Stimulated activated CD4-positive, alpha-beta T cell treated with anti-CD3 and anti-CD28 coated beads, TNF-alpha, amount 100 ng/mL, for 1 hour (primary cell): ENCODE measurements at places on chromosomes 5 and 9.

DNA sequence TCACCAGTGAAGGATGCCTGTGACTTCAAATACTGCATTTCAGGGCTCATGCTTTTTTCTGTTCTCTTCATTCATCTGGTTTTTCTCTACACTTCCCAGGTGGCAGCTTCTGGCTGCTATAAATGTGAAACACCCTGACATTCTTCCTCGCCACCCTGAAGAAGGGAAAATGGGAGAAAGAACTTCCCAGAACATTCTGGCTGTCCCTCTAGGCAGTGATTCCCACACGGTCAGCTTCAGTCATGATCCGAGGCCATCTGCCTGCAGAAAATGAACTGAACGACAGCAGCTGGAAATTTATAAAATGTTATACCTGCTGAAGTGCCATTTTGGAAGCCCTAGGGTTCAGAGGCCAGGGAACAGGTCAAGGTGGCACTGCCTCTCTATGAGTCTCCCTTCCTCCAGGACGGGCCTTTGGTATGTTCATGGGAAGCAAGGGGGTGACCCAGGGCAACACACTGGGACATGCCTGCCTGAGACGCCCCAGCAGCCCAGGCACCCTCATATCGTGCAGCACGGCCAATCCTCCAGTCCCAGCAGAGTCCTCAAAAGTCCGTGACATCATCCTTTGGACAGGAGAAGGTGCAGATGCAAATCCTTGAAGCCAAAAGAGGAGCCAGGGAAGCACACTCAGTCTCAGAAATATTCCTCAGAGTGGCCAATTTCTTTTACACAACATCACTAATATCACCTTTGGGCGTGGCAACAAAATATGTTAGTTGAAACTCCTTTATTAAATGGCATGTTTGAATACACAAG, 107.1 kb downstream of the SEMA5A start:
- DNase-seq = no peak

GRCh38 chr5:139094154-139095131, 103.7 kb downstream of the SIL1 start:
- no peak for DNase-seq

GRCh38 chr5:13348568-13348967, 595.9 kb downstream of the DNAH5 start:
- DNase-seq = no peak

- no peak for DNase-seq
These were observed 74.2 kb downstream of the MSX2 start for GRCh38 chr5:174798551-174798951.

- no peak for DNase-seq
These were observed 67.1 kb upstream of the PLPP6 start for GRCh38 chr9:4594994-4595393.

GRCh38 chr5:57777174-57777581, 294.6 kb upstream of the ACTBL2 start:
- DNase-seq = no peak

- no peak for DNase-seq
These were observed 231.0 kb downstream of the RAB3C start for GRCh38 chr5:58813855-58814254.

DNA sequence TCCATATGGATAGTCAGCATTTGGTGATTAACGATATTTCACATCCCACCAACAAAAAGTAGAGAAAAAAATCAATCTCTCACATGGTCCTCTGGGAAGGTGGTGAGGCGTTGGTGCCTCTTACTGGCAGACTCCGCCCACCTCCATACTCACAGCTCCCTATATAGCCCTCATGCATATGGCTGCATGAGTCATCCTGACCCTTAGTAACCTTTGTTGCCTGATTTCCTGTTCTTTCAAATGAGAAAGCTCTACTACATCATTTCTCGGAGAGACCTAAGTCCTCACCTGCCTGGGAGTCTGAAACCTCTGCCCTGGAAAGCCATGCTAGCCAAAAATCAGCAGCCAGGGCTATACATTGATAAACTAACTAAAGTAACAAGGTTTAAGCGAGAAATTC, 33.3 kb upstream of the ABCA1 start:
- DNase-seq = no peak

DNA sequence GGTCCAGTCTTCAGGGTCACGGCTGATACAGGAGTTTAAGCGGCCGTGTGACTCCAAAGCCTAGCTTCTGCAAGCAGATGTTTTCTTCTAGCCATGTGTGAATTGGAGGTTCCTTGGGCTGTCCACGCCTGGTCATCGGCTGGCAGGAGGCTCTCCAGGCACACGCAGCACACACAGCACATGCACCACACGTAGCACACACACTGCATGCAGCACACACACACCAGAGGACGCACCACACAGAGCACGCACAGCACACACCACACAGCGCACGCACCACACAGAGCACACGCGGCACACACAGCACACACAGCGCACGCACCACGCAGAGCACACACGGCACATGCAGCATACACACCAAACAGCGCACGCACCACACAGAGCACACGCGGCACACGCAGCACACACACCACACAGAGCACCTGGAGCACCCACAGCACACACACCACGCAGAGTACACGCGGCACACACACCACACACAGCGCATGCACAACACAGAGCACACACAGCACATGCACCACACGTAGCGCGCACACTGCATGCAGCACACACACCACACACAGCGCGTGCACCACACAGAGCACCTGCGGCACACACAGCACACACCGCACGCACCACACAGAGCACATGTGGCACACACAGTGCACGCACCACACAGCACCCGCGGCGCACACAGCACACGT, 234.3 kb downstream of the FANCC start:
- no peak for DNase-seq

DNA sequence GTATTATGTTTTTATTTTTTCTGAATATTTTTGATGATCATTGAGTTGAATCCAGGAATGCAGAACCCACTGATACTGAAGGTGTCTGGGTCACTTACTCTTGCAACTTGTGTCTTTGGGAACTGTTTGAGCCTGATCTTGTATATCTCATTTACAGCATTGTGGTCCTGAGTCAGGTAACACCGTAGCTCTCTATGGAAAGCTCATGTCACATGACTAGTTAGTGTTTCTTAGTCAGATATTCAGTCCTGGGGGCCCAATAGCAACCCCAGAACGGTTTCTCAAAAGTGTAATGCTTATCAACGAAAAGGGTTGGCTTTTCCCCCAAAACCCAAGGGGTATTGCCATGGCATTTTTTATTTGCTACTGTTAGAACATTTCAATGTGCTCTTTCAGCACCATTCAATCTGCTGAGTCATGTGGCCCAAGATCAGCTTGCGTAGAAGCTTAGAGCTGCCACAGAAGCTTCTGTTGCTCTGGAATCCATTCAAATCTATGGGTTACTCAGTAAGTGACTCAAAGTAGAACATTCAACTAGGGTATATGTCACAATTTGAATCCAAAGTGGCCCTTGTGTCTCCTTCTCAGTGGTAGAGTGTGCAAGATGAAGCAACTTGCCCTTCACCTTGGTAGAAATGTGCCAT, 12.1 kb upstream of the PTAR1 start:
- DNase-seq = no peak

GRCh38 chr5:178836628-178837027, 23.1 kb upstream of the ZNF354B start:
- DNase-seq = no peak

- DNase-seq = no peak
These were observed 367.7 kb downstream of the CDK5RAP2 start for GRCh38 chr9:120212153-120212852.

GRCh38 chr5:94691291-94691690, 72.8 kb downstream of the SLF1 start:
- DNase-seq = no peak

DNA sequence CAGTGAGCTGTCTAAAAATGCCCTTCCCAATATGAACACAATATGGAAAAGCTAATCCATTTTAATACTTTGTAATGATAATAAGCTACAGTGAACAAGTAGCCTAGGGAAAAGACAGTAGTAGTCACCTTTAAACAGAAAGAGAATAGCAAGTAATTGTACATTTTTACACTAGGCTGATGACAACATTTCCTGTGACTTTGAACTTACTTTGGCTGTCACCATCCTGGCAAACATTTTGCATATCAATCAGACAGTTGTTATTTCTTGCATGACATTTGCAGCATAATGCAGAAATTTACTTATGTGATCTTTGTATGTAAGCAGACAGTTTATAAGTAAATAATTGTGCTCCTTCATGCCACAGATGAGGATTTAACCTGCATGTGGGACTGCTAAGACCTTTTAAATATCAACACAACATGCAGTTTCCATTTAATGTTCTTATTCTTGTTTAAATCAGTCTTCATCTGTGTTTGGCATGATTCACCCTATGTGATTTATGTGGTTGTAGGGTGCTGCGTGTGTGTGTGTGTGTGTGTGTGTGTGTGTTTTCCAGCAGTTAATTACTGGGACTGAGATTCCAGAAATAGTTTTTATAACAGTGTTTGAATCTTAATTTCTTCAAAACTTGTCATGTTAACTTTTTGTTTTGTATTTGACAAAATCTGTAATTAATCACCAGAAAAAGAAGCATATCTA, 997.1 kb upstream of the ARRDC3 start:
- no peak for DNase-seq

DNA sequence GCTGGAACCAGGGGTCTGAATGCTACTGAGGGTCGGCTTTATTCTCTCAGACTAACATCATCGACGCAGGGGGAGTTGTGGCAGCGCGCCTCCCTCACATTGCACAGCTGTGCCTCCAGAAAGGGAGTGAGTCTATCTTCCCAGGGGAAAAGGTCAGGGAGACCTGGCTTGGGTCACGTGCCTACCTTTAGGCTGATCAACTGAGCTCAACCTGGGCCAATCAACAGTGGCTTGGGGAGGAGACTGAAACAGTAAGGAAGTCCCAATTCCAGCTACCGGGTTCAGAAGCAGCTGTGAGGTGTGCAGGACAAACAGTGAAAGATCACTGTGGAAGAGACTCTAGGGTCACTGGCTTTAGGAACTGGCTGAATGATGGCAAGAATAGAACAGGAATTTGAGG, 14.3 kb downstream of the SNX30 start:
- no peak for DNase-seq
